ENCODE measurements at places on chromosomes 2 and 18.

DNA sequence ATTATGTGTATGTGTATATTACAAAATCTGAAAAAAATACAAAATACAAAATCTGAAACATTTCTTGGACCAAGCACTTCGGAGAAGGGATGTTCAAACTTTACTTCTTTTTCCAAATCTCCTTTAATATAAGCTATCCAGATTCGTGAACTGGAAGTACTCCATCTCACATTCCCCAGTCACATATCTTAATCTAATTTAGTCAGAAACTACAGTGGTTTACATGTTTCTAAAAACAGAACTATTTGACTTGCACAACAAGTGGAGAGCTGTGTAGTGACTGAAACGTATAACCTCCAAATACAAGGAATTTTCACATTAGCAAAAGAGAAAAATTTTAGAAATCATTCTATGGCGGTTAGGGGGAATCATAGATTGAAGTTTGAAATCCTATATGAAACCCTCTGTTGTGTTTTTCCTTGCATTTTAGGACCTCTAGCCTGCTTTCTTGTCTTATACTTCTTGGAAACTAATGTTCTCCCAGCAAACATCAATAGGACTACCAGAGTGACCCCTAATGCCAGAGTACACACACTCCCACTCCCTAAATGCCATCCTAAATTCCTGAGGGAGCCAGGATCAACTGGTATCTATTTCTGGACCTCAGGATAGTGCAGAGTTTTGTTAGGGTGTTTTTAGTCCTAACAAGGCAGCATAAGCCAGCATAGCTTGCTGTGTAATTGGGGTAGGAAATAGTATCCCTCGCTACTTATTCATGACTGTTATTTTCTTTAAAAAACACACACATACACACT, 30.2 kb upstream of the ROCK1 start:
- DNase-seq: peak; percentile 26

GRCh38 chr2:8848328-8849100, 11.1 kb upstream of the KIDINS220 start:
- no peak for DNase-seq

GRCh38 chr2:113720167-113720566, 36.3 kb downstream of the SLC35F5 start:
- DNase-seq: peak; percentile 10

DNA sequence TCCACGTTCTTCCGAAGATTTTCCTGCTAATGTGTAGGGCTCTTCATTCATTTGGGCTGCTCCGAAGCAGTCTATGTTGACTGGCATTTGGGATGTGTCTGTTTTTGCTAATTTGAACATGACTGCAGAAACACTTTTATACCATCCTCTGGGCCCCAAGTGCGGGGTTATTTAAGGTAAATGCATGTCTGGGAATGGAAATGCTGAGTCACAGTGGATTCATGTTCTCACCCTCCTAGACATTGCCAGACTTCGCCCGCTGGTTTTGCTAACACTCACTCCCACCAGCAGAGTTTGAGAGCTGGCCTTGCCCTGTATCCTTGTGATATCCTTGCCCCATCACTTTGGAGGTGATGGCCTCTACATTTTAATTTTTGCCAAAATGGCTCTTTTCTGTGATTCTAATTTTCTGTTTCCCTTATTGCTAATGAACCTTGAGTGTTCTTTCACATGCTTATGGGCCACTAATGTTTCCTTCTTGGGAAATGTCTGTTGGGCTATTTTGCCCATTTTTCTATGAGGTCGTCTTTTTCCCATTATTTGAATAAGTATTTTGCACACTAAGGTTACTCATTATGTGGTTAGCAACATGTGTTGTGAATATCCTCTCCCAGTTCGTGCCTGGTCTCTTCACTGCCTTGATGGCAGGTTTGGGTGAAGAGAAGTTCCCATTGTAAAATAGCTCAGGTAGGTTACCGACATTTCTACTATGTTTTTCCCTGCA, 204.1 kb downstream of the GLI2 start:
- peak; percentile 90 for DNase-seq

- peak; percentile 91 for DNase-seq
Observed at GRCh38 chr2:121721926-121722325, 14.7 kb downstream of the NIFK start.

- peak; percentile 51 for DNase-seq
Observed at GRCh38 chr2:234137400-234138014, 87.0 kb downstream of the SPP2 start.

- no peak for DNase-seq
Observed at GRCh38 chr2:238580486-238580885, 153.8 kb downstream of the ASB1 start.

GRCh38 chr18:13374468-13375301, 156.1 kb downstream of the LDLRAD4 start:
- DNase-seq: no peak

DNA sequence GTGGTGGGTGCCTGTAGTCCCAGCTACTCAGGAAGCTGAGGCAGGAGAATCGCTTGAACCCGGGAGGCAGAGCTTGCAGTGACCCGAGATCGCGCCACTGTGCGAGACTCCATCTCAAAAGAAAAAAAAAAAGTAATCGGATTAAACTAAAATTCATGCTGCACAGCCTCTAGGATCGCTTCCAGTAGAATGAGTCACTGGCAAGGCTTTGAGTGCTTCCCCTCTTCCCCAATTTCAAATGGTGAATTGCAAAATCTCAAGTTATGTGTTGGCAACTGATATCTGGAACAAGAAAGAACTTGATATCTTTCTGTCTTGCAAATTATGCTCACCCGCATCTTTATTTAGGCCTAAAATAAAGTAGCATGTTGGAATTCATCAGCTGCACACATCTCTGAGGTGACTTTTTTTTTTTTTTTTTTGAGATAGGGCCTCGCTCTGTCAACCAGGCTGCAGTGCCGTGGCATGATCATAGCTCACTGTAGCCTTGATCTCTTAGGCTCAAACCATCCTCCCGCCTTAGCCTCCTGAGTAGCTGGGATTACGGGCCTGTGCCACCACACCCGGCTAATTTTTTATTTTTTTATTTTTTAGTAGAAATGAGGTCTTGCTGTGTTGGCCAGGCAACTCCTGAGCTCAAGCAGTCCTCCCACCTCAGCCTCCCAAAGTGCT, 12.7 kb downstream of the TTC39C start:
- DNase-seq: peak; percentile 85

DNA sequence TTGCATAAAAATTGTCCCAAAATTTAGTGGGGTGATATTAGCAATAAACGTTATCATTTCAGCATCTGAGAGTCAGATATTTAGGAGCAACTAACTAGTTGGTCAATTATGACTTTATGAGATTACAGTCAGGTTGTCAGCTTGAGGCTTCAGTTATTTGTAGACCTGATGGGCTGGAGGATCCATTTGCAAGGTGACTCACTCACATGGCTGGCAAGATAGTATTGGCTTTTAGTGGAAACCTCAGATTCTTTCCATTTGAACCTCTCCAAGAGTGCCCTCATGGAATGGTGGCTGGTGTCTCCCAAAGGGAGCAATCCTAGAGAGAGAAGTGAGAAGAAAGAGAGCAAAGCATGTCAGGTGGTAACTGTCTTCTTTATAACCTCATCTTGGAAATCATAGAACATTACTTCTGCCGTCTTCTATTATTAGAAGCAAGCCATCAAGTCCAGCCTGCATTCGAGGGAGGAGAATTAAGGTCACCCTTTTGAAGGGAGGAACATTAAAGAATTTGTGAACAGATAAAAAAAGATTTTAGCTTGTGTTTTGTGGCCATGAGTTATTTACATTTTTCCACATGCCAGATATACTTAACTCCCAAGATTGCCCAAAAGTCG, 92.5 kb downstream of the HAUS1 start:
- DNase-seq: peak; percentile 13

- DNase-seq: no peak
Observed at GRCh38 chr18:78549971-78550370, 429.6 kb upstream of the SALL3 start.

GRCh38 chr2:189837326-189837725, 53.1 kb downstream of the PMS1 start:
- no peak for DNase-seq

GRCh38 chr2:71082402-71083252, 14.2 kb downstream of the NAGK start:
- DNase-seq: no peak
